Stimulated activated CD4-positive, alpha-beta T cell treated with anti-CD3 and anti-CD28 coated beads, TNF-alpha, amount 100 ng/mL, for 1 hour (primary cell): ENCODE measurements at places on chromosomes 16 and 17.

GRCh38 chr17:49889500-49889899, 41.6 kb upstream of the TAC4 start:
- no peak for DNase-seq

GRCh38 chr17:32461853-32462617, 17.7 kb downstream of the PSMD11 start:
- DNase-seq = peak; percentile 13

GRCh38 chr17:18262111-18262510, 1.6 kb downstream of the MIEF2 start:
- no peak for DNase-seq

GRCh38 chr17:6521586-6521985, 34.8 kb downstream of the PITPNM3 start:
- no peak for DNase-seq

DNA sequence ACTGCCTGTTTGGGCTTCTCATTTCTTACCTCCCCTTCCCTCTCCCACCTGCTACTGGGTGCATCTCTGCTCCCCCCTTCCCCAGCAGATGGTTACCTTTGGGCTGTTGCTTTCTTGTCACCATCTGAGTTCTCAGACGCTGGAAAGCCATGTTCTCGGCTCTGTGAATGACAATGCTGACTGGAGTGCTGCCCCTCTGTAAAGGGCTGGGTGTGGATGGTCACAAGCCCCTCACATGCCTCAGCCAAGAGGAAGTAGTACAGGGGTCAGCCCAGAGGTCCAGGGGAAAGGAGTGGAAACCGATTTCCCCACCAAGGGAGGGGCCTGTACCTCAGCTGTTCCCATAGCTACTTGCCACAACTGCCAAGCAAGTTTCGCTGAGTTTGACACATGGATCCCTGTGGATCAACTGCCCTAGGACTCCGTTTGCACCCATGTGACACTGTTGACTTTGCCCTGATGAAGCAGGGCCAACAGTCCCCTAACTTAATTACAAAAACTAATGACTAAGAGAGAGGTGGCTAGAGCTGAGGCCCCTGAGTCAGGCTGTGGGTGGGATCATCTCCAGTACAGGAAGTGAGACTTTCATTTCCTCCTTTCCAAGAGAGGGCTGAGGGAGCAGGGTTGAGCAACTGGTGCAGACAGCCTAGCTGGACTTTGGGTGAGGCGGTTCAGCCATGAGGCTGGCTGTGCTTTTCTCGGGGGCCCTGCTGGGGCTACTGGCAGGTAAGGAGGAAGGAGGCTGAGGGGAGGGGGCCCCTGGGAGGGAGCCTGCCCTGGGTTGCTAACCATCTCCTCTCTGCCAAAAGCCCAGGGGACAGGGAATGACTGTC, at the start of gene CD68:
TSS of gene CD68 (plus strand) at position 638 of the 833 bp plus-strand sequence. CDS start at position 678, 40 bp downstream.
- peak; percentile 58 for DNase-seq

DNA sequence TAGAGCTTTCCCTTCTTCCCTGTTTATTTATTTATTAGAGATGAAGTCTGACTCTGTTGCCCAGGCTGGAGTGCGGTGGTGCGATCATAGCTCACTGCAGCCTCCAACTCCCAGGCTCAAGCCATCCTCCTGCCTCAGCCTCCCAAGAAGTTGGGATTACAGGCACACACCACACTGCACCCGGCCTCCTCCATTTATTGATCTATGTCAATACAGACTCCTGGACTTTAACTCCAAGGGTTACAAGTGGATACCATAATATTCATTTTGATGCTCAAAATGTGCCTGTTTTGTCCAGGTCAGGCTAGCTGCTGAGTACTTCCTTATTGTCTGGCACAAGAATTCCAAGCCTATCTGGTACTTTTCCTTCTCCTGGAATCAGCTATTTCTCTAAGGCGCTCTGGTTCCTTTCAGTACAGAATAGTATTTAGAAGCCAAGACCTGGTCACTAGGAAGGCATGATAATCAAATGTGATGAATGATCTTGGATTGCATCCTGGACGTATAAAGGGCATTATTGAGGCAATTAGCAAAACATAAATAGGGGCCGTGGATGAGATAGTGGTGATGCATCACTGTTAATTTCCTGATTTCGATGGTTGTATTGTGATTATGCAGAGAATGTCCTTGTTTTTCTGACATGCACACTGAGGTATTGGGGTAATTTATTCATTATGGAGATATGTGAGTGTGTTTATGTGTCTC, 21.7 kb downstream of the IL4R start:
- DNase-seq = no peak

- no peak for DNase-seq
These were observed 498.5 kb downstream of the WWOX start for GRCh38 chr16:78597809-78598570.

GRCh38 chr17:63639125-63639524, 16.9 kb downstream of the MAP3K3 start:
- no peak for DNase-seq

- DNase-seq = no peak
These were observed 27.0 kb downstream of the RMI2 start for GRCh38 chr16:11372073-11372828.

GRCh38 chr17:74051348-74051747, 152.1 kb upstream of the RPL38 start:
- no peak for DNase-seq

GRCh38 chr17:34537445-34537844, 41.9 kb upstream of the TMEM132E start:
- DNase-seq = no peak

DNA sequence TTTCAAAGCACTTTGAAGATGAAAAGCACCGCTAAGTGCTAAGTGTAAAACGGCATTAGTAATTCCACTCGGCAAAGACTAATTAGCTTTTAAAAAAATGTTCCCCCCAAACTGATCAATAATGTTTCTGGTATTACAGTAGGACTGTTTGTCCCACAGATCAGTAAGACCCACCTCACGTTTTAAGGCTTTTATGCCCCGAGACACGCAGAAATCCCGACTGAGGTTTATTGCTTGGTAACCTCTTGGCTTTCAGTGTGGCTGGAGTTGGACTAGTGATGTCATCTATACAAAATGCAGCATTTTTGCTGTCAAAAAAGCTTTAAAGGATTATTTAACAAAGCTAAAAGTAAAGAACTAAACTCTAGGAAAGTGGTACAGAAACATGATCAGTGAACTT, 414.6 kb upstream of the PSMD7 start:
- DNase-seq = no peak

- no peak for DNase-seq
These were observed 15.0 kb downstream of the TMEM92 start for GRCh38 chr17:50289278-50289677.

- DNase-seq = no peak
These were observed 227.2 kb upstream of the MON1B start for GRCh38 chr16:76963614-76964315.
